ENCODE measurements at places on chromosomes 6 and 20. TPM values are rescaled to one million over a fixed set of nuclear protein-coding genes. Genes with fewer than 3 reads are reported as not detected.

DNA sequence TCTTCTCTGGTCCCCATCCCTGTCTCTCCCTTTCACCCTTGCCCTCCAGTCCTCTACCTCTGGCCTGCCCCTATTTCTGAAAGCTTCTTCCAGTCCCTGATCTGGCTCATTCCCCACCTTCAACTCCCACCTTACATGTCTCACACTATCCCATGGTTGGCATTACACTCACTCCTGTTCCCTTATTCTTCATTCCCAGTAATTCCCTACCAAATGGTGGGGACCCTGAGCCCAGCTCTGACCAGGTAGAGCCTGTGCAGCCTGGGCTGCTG, 6.4 kb downstream of the TP53INP2 start:
- no peak for DNase-seq

GRCh38 chr6:108288742-108289141, 6.1 kb upstream of the AFG1L start:
- DNase-seq: no peak

DNA sequence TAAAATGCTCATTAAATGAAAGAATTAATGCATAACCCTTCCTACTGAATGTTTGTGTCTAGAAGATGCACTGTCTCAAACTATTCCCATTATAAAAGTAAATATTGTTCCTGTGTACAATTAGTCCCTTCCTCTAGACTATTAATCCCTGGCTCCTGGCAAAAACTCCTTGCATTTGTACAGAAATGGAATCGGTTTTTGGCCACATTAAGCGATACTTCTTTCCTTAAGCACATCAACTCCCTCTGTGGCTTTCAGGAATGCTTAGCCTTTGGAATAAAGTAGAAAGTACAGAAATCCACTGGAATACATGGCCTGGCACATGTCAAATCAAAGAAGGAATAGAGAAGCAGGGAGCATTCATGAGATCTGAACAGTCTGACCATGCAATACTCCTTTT, 179.8 kb downstream of the GMPR start:
- DNase-seq: no peak

DNA sequence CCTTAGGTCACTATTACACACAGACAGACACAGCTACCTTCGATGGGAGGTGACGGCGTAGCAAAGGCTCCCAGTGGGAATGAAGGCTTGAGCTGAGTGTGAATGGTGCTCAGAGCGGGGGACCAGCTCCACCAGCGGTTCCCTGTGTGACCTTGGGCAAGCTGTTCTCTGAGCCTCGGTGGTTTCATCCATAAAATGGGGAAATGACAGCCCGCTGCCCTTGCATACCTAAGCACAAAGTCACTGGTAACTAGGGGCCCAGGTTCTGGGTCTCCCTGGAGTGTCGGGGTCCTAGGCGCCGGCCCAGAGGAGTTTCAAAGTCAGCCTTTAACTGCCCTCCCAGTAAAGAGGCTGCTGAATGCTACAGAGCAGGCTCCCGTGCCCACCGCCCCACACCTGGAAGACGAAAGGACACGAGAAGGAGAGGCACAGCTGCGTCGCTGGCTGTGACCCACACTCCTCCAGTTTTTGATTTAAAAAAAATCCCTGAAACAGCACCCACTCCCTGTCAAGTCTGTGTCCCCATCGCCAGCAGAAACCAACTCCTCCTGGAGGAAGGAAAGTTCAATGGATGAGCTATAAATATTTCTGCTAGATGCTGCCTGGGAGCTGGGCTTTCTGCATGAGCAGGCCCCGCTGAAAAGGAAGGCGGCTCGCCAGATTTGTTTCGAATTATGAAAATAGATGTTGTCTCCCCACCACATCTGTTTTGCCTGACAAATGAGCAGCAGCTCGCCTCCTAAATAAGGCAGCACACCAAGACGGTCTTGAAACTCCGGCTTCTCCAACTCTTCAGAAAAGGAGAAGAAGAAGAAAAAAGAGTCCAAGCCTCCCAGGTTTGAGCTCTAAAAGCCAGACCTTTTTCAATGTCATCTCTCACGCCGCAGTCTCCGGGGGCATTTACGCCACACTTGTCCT, 27.4 kb downstream of the PMEPA1 start:
- DNase-seq: no peak

DNA sequence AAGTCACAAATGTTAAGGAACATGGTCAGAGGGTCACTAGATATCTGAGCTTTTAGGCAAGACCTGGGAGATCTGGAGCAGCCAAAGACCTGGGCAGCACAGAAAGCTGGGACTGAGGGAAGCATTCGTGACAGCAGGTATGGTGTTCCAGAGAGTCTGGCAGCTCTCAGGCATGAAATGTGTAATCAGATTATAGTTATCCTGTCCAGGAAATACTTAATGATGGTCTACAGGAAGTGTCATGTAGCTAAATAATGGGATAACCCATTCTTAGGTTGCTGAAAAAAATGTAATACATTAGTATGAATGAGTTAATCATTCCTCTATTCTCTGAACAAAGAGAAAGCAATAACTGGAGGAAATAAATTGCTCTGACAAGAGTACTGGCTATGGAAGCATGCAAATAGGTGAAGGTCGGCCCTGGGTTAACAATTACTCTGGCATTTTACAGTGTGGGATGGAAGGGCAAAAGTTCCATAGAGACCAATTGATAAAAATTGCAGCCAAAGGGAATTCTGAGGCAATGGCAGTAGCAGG, 740.5 kb downstream of the CBLN4 start:
- DNase-seq: no peak

DNA sequence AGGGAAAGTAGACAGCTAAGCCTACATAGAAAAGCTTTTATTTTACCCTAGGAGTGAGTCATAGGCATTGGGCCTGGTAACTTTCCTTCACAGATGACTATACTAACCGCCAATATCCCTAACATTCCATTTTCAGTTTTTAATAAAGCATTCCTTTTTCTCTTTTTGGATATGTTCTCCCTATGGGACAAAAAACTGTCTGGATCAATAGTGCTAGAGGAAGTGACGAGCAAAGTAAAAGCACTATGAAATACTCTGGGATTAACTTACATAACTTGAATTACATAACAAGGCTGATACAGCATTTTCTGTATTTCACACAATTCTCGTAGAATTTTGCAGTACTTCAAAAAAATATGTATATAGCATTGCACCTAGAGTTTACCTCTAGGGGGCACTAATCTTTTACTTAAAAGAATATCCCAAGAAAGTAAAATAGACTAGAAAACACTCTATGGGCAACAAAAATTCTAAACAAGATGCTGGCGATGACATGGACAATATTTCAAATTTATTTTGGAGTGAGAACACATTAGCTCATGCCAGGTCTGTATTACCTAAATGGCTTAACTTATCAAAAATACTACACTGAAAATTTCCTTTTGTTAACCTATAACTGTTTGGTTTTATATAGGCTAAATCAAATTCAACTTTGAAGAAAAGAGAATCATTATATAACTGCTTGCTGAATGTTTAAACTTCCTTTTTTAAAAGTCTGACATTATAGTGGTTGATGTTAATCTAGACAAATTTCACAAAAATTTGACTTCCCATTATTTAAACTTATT, 66.3 kb upstream of the DST start:
- DNase-seq: peak; percentile 76

- no peak for DNase-seq
Measured at GRCh38 chr6:169160091-169160854, 93.4 kb downstream of the THBS2 start.

GRCh38 chr20:11271319-11271718, 597.5 kb upstream of the JAG1 start:
- no peak for DNase-seq

- DNase-seq: peak; percentile 95
Measured at GRCh38 chr20:5195655-5196054, 68.8 kb downstream of the CDS2 start.

DNA sequence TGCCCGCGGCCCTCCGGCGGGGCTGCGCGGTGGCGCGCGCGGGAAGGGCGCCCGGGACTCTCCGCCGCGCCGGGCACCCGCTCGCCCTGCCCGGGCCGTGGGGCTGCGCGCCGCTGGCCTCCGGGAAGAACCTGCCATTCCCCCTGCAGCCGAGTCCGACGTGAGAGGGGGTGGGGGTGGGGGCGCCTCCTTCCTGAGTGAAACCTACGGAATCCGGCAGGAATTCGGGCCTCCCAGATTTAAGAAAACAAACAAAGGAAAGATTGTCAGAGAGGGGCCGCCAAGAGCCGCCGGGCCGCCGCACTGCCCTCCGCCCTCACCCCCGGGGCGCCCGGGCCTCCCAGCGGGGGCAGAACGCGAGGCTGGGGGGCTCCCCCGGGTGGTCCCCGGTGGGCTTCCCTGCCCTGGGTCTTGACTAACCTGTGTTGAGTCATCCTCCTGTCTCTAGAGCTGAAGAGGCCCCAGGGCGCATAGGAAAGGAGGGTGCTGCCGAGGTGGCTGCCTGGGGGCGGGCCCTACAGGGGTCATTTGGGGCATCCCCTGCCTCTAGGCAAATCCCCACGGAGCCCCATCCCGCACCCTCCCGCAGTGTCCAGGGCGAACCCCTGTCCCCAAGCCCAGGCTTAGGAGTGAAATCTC, 42.2 kb upstream of the FOXP4 start:
- DNase-seq: no peak

DNA sequence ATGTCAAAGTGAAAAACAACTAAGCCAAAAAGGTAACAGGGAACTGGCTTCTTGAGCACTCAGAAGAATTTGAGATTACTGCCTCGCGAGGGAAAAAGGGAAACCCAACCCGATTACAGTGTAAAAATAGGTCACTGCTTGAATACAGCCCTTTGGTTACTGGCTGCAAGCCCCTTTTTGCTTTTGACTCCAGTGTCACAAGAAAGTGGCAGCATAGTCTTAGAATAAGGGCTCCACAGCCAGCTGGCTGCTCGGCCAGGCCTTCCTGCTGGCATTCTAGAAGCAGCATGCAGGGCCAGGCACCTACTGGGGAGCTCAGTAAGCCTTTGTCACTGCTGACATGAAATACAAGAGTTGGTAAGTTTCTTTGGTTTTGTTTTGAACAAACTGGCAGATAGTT, 83.0 kb downstream of the ZHX3 start:
- no peak for DNase-seq

GRCh38 chr6:8588176-8588575, 152.8 kb upstream of the SLC35B3 start:
- no peak for DNase-seq

DNA sequence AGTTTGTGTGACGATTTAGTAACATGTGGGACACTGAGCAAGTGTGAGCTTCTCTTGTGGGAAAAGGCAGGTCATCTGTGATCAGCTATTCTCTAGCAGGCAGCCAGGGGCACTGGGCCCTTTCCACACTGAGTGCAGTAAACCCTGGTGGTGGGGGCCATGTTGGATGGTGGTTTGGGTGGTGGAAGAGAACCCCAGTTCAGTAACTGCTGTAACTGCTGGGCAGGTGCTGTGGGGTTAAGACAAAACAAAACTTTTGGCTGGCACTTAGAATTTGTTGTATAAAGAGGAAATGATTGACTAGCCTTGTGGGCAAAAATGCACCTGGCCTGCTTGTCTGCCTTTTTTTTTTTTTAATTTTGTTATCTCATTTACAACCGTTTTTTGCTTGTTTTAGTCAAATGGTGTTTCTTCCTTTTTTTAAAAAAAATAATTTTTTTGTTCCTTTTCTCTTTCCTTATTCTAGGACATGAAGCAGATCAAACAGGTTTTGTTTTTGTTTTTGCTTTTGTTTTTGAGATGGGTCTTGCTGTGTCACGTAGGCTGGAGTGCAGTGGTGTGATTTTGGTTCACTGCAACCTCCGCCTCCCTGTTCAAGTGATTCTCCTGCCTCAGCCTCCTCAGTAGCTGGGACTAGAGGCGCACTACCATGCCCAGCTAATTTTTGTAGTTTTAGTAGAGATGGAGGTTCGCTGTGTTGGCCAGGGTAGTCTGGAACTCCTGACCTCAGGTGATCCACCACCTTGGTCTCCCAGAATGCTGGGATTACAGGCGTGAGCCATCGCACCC, 59.8 kb downstream of the IGF2R start:
- peak; percentile 21 for DNase-seq

DNA sequence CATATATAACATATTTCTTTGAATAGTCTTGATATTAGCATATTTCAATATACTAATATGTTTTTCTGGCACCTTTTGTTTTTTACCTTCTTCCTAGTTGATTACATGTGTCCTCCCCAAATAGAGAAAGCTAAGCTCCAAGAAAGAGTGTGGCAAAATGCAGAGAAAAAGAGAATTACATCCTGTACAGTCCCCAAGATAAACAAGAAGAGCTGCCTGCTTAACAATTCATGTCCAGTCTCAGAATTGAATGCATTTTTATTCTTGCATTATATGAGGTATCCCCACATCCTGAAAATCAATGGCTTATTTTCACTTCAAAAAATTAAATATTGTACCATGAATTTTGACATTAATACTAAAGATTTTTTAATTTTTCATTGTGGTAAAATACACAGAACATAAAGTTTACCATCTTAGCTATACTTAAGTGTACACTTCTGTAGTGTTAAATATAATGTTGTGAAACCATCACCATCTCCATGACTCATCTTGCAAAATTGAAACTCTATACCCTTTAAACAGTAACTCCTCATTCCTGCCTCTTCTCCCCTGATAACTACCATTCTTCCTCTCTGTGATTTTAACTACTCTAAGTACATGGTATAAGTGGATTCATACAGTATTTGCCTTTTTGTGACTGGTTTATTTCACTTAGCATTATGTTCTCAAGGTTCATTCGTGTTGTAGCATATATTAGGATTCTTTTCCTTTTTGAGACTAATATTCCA, 490.3 kb downstream of the COL12A1 start:
- no peak for DNase-seq

DNA sequence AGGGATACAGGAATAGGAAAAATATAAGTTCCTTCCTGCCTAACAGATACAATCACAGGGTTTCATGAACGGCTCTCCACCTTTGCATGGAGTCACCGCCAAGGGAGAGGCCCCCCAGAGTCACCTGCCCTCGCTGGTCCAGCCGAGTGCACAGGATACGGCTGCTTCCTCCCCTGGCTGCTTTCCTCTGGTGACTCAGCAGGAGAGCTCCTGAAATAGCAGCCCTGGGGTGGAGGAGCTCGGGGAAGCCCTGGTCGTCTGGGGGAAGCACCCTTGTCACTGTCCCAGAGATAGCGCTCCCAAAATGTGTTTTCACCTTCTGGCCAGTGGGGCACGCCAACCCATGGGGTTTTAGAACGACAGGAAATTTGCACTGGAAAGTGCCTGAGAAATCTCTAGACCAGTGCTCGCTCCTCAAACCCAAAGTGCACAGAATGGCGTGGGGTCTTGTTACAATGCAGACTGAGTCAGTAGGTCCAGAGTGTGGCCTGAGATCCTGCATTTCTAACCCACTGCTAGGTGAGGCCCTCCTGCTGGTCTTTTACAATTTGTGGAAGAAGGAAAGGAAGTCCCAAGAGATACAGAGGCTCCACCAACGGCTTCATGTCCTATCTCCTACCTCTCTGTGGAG, 35.9 kb upstream of the FAM50B start:
- no peak for DNase-seq

The RNF144B gene
- total RNA-seq: 12.2 TPM

The DEFB132 gene
- not detected for total RNA-seq

The GJA1 gene
- 0.32 TPM for total RNA-seq

The PRDM1 gene
- 0.08 TPM for total RNA-seq

The C20orf144 gene
- not detected for total RNA-seq

The LPA gene
- not detected for total RNA-seq

The TUBB2A gene
- 127 TPM for total RNA-seq

The OR2B3 gene
- total RNA-seq: not detected

The HCK gene
- total RNA-seq: not detected

The KHDRBS2 gene
- total RNA-seq: 0.08 TPM

The MTFR2 gene
- total RNA-seq: 2.7 TPM

All from SK-MEL-5 (cell line).